ENCODE measurements at places on chromosomes 7 and 10.

DNA sequence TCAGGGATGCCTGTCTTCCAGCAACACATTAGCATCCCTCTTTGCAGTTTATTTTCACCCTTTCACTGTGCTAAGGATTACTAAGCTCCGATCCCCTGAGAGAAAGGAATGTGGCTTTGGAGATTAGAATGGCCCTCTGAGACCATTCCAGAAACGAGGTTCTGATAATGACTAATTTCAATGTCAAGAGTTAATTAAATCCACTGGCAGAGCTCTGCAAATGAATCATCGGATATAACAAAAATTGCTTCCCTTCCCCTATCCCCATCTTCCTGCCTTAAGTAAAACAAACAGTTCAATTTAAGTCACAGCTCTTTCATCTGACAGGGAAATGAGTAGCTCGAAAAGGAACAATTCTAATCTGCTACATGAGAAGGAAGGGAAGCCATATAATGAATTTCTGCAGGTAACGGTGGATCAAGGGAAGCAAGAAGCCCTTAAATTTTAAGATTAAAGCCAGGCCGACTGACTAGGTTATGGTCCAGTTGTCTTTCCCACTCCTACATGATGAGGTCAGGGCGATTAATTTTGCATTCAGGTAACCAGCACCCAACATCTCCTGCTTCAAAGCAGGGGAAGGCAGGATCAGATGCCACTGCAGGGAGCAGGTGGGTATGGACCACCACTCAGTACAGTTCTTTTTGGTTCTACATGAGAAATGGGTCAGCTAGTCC lies 50.5 kb downstream of the MALSU1 start:
- no peak for DNase-seq

GRCh38 chr10:84392181-84392580 lies 63.8 kb downstream of the CCSER2 start:
- no peak for DNase-seq

DNA sequence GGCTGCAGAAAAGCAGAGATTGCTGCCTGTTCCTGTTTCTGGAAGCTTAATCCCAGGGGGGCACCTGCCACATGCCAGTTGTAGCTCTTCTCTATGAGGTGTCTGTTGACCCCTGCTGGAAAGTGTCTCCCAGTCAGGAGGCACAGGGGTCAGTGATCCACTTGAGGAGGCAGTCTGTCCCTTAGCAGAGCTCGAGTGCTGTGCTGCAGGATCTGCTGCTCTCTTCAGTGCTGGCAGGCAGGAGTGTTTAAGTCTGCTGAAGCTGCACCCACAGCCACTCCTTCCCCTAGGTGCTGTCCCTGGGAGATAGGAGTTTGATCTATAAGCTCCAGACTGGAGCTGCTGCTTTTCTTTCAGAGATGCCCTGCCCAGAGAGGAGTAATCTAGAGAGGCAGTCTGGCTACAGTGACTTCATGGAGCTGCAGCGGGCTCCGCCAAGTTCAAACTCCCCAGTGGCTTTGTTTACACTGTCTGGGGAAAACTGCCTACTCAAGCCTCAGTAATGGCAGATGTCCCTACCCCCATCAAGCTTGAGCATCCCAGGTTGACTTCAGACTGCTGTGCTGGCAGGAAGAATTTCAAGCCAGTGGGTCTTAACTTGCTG lies 57.6 kb upstream of the CROT start:
- DNase-seq, result peak; percentile 2

- DNase-seq, result no peak
Observed at GRCh38 chr10:59700709-59701108, 8.9 kb downstream of the SLC16A9 start.

GRCh38 chr7:26378016-26378415 lies 86.4 kb downstream of the SNX10 start:
- DNase-seq, result no peak

- DNase-seq, result no peak
Observed at GRCh38 chr10:63832686-63833085, 311.5 kb downstream of the REEP3 start.

DNA sequence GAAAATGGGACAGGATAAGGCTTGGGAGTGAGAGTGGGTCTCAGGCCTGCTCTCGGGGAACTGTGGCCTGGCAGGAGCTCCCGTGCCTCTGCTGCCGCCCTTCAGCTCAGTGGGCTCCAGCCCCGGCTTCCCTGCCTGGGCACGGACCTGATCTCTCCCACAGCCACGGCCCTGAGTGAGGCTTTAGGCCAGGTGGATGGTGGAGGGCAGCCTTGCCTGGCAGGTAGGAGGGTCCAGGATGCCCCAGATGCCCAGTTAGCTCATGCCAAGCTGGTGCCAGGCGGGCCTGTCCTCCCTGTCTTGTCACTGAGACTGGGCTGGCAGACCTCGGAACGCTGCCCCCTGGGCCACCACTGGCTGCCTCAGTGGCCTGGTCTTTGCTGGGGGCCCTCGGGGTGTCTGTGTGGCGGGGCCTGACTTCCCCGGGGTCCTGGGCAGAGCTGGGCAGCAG lies 116.6 kb downstream of the INPP5A start:
- no peak for DNase-seq

- DNase-seq, result no peak
Observed at GRCh38 chr7:121793716-121794115, 79.2 kb upstream of the PTPRZ1 start.

GRCh38 chr7:15495170-15495569 lies 66.6 kb downstream of the AGMO start:
- DNase-seq, result no peak

DNA sequence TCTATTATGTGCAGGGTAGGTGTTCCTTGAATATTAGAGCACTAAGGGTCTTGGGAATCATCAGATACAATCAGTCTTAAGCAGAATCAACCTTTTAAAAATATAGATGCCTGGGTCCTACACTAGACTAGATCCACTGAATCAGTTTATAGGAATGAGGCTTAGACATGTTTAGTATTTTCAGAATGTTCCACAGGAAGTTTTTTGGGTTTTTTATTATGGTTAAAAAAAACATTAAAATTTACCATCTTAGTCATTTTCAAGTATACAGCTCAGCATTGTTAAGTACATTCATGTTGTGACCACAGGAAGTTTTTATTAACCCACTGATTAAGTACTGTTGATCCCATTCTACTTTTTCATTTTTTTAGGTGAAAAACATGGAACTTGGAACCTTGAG lies 135.7 kb downstream of the LCOR start:
- DNase-seq, result no peak

DNA sequence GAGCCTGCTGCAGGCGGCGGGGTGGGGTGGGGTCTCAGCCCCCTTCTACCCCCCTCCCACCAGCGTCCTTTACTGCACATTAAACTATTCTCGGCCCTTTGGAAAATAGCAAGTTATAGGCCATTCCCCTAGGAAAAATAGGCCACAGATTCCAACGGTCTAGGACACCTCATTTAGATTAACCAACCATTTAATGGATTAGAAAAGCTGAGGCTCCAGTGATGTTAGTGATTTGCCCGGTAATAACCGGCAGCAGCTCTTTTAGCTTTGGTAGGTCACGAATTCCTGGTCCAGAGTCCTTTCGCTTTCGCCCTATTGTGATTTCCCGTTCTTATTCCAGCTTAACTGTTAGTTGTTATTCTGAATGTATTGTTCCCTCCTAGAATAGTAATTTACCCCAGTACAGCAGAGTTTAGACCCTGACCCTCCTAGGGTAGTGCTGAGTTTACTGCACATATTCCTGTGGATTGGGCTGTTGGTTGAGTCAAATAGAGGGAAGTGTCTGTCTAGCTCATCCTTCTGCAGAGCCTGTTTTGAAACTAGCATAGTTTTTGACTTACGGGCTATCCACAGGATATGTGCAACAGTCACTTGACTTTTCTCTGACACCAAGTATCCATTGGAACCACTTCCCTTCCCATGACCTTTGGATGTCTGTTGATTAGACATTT lies 754 bp downstream of the GSTO1 start:
- DNase-seq, result no peak

GRCh38 chr7:116271963-116272886 lies 61.9 kb downstream of the TES start:
- no peak for DNase-seq

GRCh38 chr10:127153181-127153580 lies 43.2 kb downstream of the INSYN2A start:
- no peak for DNase-seq

DNA sequence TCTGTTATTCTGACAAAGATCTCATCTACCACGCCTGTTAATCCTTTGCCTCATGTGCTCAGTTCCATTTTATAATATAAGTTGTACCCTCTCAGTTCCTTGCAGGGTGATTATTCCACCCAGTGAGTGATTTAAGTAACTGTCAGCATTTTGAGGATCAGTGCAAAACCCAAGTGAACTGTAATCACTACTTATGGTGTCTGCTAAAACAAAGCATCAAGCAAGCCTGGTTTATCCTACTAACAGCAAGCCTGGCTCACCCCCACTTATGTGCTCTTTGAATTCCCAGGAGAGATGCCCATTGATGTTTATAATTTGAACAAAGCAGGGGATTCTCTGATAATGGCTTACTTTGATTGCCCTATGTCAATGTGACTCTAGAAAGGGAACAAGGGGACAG lies 186.8 kb upstream of the LRGUK start:
- DNase-seq, result peak; percentile 5

DNA sequence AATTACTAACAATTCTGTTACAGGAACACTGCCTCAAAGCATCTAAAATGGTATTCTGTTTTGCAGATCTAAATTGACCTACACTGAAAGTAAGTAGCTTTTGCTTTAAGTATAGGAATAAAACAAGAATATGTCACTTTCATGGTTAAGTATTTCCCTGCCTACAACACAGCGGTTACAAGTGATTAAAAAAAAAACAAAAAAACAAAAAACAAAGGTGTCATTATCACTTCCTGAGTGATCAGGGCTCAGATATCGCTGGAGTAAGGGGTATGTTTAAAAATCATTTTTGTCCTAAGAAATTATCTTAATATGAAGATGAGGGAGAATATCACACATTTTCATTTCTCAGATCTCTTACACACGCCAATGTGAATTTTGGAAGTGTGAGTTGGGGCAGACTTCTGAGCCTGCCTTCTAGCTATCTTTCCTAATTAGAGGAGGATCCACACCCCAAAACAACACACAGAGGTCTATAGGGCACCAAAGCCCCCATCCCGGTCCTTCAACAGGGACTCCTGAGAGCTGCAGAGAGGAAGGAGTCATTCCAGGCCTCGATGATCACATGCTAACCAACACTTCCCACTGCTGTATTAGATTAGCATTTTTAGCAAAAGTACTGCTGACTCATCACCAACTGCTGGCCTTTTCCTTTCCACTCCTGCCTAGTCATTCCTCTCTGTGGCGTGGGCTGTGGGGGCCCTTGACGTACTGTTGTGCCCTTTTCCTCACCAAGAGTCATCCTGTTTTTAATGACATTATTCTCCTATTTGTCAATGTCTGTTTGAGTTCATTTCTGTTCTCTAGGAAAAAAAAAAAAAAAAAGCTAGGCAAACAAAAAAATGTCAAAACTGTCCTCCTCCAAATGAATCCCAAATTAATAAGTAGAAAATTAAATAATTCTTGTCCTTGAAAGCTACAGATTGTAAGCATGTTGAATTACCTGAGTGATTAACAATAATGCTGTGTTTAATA lies 31.2 kb downstream of the PRTFDC1 start:
- peak; percentile 3 for DNase-seq

DNA sequence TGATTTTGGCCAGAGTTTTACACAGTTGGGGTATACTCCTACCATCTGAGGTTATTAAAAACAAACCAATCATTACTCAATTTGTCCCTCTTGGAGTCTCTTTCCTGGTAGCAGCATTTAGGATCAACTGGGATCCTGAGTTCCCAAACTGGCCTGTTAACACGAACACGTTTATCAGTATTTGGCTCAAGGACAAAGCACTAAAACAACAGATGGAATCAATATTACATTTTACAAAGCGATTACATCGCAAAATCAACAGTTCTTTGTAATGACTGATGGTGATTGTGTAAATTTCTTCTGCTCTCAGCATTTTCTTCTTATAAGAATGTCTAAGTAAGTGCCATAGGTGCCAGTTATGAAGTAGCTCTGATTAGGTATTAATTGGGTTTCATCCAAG lies 582.9 kb upstream of the ANKRD30A start:
- no peak for DNase-seq
